ENCODE measurements at places on chromosomes 11 and 22. TPM values are rescaled to one million over a fixed set of nuclear protein-coding genes. Genes with fewer than 3 reads are reported as not detected.
A peak's percentile ranks its signal among the peaks of the same experiment; 100 is the strongest.

Gene FIBIN
- 14.5 TPM for polyA plus RNA-seq

Gene CHST1
- polyA plus RNA-seq, result 2.9 TPM

Gene LRRC56
- 1.2 TPM for polyA plus RNA-seq

- no peaks in the 10 kb centered on the region for H3K4me1 ChIP-seq
- no peak for DNase-seq
- H3K4me3 ChIP-seq, result no peak overlapping the region
- no peak overlapping the region for H3K27ac ChIP-seq
These were observed 310.2 kb downstream of the DLG2 start for GRCh38 chr11:85316967-85317366.

GRCh38 chr11:69696749-69697468 lies 6.9 kb downstream of the FGF19 start:
- H3K4me3 ChIP-seq, result no peak overlapping the region
- H3K27me3 ChIP-seq, result peaks cover 4% of the 10 kb centered on the region
- no peak overlapping the region for H3K27ac ChIP-seq
- H3K4me1 ChIP-seq, result no peaks in the 10 kb centered on the region
- no peak for DNase-seq
- no peaks in the 10 kb centered on the region for H3K36me3 ChIP-seq

GRCh38 chr11:88103337-88104206 lies 71.7 kb downstream of the RAB38 start:
- peak overlapping the region; percentile 22 for H3K4me3 ChIP-seq
- H3K27me3 ChIP-seq, result no peaks in the 10 kb centered on the region
- H3K4me1 ChIP-seq, result no peaks in the 10 kb centered on the region
- DNase-seq, result no peak

All from kidney (tissue), 22 donors.